Osteocyte (in vitro differentiated cells): ENCODE measurements at places on chromosomes 2 and 18. TPM values are rescaled to one million over a fixed set of nuclear protein-coding genes. Genes with fewer than 3 reads are reported as not detected.

DNA sequence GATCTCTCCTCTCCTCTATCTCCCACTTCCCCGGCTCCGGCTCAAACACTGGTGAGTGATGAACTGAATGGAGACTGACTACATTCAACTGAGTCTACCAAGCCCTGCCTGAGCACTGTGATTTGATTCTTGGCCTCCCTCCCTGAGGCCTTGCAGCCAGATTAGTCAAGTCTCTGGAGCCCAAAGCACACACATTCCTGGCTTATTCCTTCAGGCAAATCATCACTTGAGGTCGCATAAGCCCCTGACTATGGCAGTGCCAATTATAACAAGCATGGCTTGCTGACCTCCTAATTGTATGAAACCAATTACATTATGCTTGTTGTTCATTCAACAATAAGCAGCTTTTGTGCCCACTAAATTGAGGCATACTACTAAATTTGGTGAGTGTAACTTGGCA, 34.6 kb downstream of the EFEMP1 start:
- H3K27ac ChIP-seq = no peak overlapping the region
- H3K4me3 ChIP-seq = no peak overlapping the region
- no peak for DNase-seq
- no peaks in the 10 kb centered on the region for H3K36me3 ChIP-seq

- peaks cover 16% of the 10 kb centered on the region for H3K4me1 ChIP-seq
- no peak overlapping the region for H3K27ac ChIP-seq
- H3K27me3 ChIP-seq = peaks cover 9% of the 10 kb centered on the region
These were observed 61.8 kb downstream of the CDH20 start for GRCh38 chr18:61394983-61395382.

DNA sequence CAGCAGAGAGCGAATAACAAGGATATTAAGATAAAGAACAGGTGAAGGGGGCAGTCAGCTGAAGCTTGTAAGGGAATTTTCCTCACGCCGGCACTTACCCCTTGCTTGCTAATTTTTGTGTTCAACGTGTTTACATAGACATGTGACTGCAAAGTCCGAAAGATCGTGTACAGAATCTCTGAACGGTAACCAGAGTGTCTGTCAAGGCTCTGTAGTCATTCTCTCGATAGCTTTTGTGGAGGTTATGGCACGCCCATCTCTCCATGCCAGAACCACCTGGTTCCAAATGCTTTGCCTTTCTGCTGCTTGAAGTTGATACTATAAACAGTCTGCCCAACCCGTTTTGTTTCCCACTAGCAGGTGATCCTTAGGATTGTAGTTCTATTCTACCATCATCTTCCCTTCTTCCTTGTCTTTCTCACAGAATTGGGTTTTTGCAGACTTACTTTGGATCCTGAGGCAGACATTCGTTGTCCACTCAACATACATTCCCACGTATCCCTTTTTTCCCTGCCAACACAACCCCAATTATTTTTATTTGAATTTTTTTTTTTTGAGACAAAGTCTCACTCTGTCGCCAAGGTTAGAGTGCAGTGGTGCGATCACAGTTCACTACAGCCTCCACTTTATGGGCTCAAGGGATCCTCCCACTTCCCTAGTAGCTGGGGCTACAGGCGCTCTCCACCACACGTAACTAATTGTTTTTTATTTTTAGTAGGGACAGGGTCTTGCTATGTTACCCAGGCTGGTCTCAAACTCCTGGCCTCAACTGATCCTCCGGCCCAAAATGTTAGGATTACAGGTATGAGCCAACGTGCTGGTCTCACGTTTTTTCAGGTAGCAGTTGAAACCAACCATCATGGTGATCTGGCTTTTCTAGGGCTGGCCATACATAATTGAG, 1.3 kb upstream of the USP34 start:
- H3K36me3 ChIP-seq = peaks cover 5% of the 10 kb centered on the region
- peak overlapping the region; percentile 99 for H3K4me3 ChIP-seq
- DNase-seq = no peak
- H3K27ac ChIP-seq = peak overlapping the region; percentile 97

DNA sequence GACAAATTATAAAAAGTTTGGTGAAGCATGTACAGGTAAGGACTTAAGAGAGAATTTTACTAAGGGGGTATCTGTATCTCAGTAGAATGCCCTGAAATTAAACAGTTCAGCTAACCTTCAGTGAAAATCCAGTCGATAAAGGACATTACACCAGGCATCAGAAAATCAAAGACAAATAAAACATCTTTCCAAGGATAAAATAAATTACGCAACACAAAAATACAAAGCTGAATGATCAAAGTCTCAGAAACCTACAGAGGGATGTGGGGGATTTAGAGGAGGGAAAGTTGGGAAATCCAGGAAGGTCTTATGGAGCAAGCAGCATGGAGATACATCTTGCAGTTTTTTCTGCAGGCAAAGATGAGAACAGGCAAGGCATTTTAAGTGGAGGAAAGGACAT, 384.1 kb downstream of the TNS1 start:
- H3K4me3 ChIP-seq = no peak overlapping the region
- peaks cover 61% of the 10 kb centered on the region for H3K4me1 ChIP-seq
- H3K36me3 ChIP-seq = no peaks in the 10 kb centered on the region
- no peaks in the 10 kb centered on the region for H3K27me3 ChIP-seq

- H3K27ac ChIP-seq = no peak overlapping the region
- H3K36me3 ChIP-seq = peaks cover 1% of the 10 kb centered on the region
- H3K4me3 ChIP-seq = peak overlapping the region; percentile 29
- no peak for DNase-seq
These were observed 275 bp downstream of the HOXD8 start for GRCh38 chr2:176129813-176130146.

GRCh38 chr2:96822786-96823185, 6.7 kb downstream of the CNNM3 start:
- H3K4me3 ChIP-seq = no peak overlapping the region
- peaks cover 18% of the 10 kb centered on the region for H3K36me3 ChIP-seq
- H3K4me1 ChIP-seq = peaks cover 15% of the 10 kb centered on the region
- no peak overlapping the region for H3K27ac ChIP-seq

DNA sequence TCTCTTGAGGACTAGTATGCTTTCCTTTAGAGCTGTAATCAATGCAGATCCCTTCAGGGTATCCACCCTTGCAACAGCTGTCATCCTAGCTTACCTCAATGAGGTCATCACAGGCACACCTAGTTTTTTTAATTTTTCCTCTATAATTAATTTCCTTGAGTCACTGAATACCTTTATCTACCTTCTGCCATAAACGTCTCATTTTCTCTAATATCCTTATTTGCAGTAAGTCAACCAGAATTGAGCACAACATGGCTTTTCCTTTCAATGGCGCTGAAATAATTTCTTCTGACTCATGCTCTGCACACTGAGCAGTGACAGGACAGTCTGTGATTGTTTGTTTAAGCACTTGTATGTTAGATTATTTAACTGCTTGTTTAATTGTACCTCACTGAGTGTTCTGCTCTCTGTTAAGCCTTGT, 49.4 kb downstream of the ETAA1 start:
- peaks cover 25% of the 10 kb centered on the region for H3K4me1 ChIP-seq
- no peaks in the 10 kb centered on the region for H3K27me3 ChIP-seq
- no peak for DNase-seq
- no peak overlapping the region for H3K4me3 ChIP-seq

DNA sequence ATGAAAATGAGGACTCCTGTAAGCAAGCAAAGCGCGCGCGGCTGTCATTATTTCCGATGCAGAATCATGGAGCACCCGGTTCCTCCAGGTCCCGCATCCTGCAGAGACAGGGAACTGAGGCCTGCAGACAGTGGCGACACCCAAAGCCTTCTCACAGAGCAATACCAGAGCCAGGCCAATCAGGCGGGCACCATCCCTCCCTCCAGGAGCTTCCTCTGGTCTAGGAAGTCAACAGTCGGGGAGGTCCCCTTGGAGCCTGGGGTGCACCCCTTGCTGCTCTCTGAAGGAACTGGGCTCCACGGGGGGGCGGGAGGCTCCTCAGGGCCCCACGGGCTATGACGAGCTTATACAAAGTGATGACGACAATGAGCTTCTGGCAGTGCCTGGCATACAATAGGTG, 60.3 kb upstream of the HPCAL1 start:
- peaks cover 9% of the 10 kb centered on the region for H3K4me1 ChIP-seq
- H3K36me3 ChIP-seq = no peaks in the 10 kb centered on the region
- H3K27ac ChIP-seq = no peak overlapping the region
- peaks cover 3% of the 10 kb centered on the region for H3K27me3 ChIP-seq
- no peak for DNase-seq

GRCh38 chr18:59833785-59834184, 66.0 kb upstream of the PMAIP1 start:
- peaks cover 6% of the 10 kb centered on the region for H3K4me1 ChIP-seq
- no peak for DNase-seq
- no peak overlapping the region for H3K27ac ChIP-seq
- no peak overlapping the region for H3K4me3 ChIP-seq

- peaks cover 76% of the 10 kb centered on the region for H3K4me1 ChIP-seq
- no peak overlapping the region for H3K27ac ChIP-seq
- H3K4me3 ChIP-seq = no peak overlapping the region
- no peaks in the 10 kb centered on the region for H3K27me3 ChIP-seq
These were observed 139.4 kb upstream of the HAAO start for GRCh38 chr2:42931818-42932195.

DNA sequence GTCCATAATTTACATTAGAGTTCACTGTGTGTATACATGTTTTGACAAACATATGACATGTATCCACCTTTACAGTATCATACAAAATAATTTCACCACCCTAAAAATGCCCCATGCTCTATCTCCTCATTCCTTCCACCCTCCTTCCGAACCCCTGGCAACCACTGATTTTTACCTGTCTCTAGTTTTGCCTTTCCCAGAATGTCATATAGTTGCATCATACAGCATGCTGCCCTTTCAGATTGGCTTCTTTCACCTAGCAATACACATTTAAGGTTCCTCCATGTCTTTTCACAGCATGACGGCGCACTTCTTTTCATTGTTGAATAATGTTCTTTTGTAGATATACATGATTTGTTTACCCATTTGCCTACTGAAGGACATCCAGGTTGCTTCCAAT, 10.4 kb downstream of the LRPPRC start:
- no peaks in the 10 kb centered on the region for H3K4me1 ChIP-seq
- no peak for DNase-seq
- H3K36me3 ChIP-seq = peaks cover 13% of the 10 kb centered on the region
- H3K27ac ChIP-seq = peak overlapping the region; percentile 1

DNA sequence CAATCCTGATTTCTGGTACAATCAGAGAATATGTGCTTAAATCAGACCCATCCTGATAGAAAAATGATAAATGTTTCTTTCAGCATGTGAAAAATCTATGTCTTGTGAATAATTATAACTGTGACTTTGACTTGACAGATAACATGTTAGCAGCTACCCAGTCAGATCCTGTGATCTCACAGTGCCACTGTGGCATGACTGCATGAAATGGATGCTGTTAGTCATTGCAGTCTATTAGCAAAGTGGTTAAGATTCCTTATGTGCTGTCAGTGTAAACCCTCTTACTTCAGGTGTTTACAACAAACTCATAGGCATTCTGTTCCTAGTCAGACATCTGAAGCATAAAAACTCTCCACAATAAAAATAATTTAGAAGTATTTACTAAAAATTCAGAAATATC, 244.6 kb upstream of the RND3 start:
- no peak overlapping the region for H3K27ac ChIP-seq
- no peaks in the 10 kb centered on the region for H3K4me1 ChIP-seq
- H3K36me3 ChIP-seq = no peaks in the 10 kb centered on the region
- no peaks in the 10 kb centered on the region for H3K27me3 ChIP-seq
- H3K4me3 ChIP-seq = no peak overlapping the region
- DNase-seq = no peak

GRCh38 chr2:239323447-239323846, 77.4 kb downstream of the HDAC4 start:
- no peak overlapping the region for H3K4me3 ChIP-seq
- H3K27me3 ChIP-seq = no peaks in the 10 kb centered on the region
- peaks cover 30% of the 10 kb centered on the region for H3K4me1 ChIP-seq
- peaks cover 2% of the 10 kb centered on the region for H3K36me3 ChIP-seq
- no peak overlapping the region for H3K27ac ChIP-seq

DNA sequence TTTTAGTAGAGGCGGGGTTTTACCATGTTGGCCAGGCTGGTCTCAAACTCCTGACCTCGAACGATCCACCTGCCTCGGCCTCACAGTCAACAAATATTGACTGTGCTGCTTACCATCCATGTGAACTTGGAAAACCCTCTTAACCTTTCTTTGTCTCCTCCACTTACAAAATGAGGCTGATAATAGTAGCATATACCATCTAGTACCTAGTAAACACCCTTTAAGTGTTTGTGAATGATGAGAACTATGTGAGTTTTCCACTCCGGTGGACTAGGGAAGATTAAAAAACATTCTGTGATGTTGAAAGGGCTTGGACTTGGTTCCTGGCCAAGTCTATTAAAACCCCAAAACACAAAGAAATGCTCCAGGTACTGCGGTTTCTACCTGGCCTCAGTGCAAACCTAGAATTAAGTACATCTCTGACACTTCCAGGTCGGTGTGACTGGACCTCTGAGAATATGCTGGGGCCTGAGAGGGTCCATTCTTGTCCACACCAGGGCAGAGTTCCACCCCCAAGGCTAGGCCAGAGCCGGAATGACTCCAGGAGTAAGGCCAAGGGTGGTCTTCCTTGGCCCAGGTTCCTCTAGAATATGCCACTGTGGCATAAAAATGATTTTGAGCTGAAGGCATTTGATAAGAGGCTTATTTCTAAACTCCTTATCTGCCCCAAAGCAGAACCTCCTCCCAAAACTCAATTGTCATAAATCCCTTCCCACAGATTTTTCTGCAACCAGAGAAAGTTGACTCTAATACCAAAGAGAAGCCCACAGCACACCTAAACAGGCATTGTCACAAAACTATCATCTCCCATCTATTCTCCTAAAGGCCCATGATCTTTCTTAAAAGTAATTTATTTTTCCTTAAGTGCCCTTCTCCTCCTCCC, 217.5 kb downstream of the TGIF1 start:
- peaks cover 2% of the 10 kb centered on the region for H3K27me3 ChIP-seq
- no peak overlapping the region for H3K27ac ChIP-seq
- H3K4me1 ChIP-seq = peaks cover 13% of the 10 kb centered on the region
- DNase-seq = no peak
- H3K36me3 ChIP-seq = no peaks in the 10 kb centered on the region
- no peak overlapping the region for H3K4me3 ChIP-seq

Gene CCDC150
- total RNA-seq = 6.1 and 7.1 TPM in 2 replicates

Gene LCT
- total RNA-seq = not detected in 2 replicates

Gene LDLRAD4
- 18.7 and 20.4 TPM in 2 replicates for total RNA-seq
